IMR-90 (cell line): ENCODE measurements at places on chromosomes 12 and 14. TPM values are rescaled to one million over a fixed set of nuclear protein-coding genes. Genes with fewer than 3 reads are reported as not detected.

DNA sequence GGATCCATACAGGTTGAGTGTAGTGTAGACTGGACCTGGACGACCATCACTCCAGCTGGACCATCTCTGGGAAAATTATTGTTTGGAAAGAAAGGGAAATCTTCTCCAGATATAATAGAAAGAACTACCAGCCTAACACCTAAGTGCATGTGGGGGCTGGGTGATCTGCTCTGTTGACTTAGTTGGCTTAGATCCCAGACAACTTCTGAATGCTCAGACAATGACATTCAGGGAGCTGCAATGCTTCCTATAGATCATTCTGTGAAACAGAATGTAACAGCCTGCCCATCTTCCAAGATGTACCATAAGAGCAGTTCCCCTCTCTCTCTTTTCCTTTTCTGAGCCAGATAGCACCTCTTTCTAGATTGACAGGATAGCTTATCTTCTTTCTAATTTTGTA, 572.8 kb upstream of the STXBP6 start:
- no peak for DNase-seq

DNA sequence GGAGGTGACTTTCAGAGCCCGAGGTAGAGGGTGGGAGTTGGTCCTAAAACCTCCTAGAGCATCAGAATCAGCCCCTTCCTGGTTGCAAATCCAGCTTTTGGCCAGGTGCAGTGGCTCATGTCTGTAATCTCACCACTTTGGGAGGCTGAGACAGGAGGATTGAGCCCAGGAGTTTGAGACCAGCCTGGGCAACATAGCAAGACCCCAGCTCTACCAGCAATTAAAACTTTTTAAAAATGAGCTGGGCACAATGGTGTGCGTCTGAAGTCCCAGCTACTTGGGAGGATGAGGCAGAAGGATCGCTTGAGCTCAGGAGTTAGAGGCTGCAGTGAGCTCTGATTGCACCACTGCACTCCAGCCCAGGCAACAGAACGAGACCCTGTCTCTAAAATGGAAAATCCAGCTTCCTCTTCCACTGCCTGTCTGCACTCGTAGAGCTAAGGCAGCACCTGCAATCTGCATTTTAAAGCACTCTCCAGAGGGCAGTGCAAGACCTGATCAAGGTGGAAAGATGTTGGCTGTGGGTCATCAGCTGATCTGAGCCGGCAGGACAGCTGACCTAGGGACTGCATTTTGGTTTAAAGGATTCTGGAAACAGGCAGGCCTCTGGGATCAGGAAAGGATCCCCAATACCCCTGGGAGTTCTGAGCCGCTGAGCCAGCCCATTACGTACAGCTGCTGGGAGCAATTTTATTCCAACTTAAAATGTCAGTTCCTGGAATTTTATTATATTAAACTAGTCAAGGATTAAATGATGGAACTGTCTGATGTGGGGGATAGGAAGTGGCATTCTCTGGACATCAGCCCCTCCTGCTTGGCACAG, 1.8 kb upstream of the TESC start:
- no peak for DNase-seq

DNA sequence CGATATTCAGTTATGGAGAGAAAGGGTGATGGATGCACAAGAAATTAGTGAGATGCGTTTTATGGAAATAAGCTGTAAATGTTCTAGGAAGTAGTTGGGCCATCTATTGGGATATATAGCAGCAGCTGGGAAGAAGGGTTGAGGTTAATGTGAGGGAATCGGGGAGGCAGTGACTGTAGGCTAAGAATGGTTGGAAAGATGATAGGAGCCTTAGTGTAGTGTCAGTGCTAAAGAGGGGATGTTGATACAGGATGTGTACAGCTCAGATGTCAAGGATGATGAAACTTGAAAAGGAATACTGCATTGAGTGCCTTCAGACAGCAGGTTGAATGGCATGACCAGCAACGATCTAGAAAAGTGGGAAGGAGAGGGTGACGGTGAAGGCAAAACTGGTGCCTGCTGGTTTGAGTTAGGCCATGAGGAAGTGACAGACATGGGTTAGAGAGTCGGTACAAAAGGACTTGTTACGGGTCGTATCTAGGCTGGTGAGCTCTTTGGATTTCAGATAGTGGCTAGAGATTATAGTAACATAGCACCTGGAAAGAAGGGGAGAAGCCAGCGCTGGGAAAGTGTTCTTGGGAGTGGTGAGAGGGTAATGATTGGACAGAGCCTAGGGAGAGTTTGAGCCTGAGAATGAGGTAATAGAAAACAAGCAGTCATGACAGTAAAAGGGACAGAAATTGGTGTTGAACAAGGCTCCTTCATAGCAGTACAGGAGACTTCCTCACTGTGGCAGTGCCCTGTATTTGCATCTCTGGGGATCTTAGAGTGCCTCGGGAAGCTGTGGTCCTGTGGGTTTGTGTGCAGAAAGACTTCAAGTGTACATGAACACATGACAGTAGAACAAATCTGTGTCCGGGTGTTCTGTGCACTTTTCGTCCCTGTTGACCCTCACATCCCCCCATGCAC, 9.6 kb downstream of the MARS1 start:
- DNase-seq, result no peak

DNA sequence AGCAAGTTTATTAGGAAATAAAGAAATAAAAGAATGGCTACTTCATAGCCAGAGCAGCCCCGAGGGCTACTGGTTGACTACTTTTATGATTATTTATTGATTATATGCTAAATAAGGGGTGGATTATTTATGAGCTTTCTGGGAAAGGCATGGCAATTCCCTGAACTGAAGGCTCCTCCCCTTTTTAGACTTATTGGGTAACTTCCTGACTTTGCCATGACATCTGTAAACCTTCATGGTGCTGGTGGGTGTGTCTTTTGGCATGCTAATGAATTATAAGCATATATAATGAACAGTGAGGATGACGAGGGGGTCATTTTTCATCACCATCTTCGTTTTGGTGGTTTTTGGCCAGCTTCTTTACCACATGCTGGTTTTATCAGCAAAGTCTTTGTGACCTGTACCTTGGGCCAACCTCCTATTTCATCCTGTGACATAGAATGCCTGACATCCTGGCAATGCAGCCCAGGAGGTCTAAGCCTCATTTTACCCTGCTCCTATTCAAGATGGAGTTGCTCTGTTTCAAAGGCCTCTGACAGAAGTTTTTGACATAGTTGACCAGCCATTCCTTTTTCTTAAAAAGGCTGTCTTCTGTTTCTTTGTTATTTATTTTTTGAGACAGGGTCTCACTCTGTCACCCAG, 11.1 kb upstream of the PTGES3 start:
- no peak for DNase-seq

- DNase-seq, result no peak
Observed at GRCh38 chr12:78118036-78118435, 287.3 kb downstream of the NAV3 start.

DNA sequence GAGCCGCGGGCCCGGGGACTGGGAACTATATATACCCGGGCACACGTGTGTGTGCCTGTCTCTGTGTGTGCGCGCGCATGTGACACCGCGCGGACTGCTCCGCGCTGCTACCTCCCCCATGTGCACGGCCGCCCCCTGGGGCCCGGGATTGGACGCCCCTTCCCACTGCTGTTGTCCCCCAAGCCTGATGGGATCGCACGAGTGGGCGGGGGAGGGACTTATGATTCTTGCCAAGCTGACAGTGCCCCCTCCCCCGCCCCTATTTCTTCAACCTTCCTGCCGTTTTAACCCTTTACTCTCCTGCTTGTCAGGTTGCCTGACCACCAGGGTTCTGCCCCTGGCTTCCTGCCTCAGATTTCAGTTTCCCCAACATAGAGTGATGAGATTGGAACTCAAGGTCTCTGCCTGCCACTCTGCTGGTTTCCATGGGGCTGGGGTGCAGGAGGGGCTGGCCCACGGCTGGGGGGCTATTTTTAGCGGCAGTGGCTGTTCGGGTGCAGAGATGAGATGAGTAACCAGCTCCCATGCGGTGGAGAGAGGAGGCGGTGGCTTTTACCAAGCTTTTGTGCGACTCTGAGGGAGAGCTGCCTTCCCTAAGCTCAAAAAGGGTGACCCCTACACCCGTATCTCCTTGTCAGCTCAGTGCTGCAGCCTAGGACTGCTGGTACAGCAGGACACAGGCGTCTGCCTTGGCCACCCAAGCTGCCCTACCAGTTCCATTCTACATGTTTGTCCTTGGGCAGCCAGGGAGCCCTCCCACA, at the start of gene DDN:
Gene DDN, minus strand, starts transcription at position 5 of the 761 bp plus-strand sequence. CDS start 88 bp downstream, outside the sequence.
- peak; percentile 52 for DNase-seq

DNA sequence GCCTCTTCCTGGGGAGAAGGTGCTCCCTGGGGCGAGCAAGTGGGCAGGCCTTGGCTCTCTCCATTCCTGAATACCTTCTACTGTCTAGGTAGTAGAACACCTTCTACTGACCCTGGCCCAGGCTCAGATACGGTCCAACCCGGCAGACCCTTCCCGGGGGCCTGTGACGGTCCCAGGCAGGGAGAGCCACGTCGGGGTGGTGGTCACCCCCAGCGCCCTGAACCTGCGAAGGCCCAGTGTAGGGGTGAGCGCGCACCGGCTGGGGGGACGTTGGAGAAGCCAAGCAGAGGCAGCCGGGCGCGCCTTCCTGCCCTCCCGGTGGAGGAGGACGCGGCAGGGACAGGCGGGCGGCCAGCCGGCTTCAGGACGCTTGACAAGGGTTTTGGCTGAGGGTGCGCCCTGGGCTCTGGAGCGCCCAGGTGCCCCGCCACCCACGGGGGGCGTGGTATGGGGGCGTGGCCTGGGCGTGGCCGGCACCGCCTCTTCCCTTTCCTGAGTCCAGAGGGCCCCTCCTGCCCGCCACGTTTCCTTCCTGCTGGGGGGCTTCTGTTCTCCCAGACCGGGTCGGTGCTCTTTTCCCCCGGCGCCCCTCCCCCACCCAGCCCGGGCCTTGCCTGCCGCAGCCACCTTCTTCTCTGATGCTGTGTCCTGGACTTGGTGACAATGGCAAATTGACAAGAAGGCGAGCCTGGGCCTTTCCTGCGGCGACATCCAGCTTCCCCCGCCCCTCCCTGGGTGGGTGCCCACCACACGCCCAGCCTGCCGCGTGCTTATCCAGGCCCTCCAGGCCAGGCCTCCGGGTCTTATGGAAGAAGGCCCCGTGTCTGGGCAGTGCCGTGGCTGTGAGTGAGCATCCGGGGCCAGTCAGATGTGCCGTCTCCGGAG, 24.5 kb upstream of the PPP1R13B start:
- DNase-seq, result no peak

DNA sequence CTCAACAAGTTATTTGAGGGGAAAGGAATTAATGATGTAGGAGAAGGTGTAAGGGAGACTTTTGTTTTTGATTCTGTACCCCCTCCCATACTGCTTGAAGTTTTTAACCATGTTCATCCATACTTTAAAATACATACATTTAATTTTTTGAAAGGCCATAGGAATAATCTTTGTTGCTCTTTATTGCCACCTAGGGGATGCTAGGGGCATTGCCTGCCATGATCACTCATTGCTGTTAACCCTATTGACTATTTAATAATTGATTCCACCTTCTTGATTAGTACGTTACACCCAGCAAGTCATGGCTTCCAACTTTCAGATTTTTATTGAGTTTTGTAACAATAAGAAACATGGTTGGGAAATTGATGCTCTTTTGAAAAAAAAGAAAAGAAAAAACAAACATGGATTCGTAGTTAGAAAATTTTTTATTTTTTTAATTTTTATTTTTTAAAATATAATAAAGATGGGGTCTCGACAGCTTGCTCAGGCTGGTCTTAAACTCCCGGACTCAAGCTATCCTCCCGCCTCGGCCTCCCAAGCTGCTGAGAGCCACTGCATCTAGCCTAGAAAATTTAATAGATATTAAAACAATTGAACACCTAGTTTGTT, 8.5 kb upstream of the PRKAB1 start:
- peak; percentile 24 for DNase-seq

DNA sequence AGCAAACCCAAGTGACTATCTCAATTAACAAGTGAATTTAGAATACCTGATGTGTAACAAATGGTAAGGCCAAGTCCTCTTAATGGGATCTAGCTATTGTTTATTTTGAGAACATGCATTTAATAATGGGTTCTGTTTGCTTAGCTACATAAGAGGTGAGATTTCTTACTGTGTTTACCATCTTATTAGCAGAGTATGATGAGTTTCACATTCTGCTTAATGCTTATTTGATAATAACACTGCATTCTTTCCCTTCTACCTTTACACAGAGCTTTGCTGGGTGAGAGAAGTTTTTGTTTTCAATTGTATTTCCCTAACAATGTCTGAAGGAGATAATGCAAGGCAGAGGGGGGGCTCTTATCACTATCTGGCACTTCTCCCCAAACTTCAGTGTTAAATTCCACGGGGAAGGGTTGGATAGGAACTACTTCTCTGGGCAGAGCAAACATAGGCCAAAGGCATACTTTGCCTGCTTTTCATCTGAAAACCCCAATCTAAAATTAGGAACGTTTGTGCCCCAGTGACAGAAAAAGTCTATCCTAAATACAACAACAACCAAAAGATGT, 129.0 kb upstream of the ATXN7L3B start:
- DNase-seq, result no peak

DNA sequence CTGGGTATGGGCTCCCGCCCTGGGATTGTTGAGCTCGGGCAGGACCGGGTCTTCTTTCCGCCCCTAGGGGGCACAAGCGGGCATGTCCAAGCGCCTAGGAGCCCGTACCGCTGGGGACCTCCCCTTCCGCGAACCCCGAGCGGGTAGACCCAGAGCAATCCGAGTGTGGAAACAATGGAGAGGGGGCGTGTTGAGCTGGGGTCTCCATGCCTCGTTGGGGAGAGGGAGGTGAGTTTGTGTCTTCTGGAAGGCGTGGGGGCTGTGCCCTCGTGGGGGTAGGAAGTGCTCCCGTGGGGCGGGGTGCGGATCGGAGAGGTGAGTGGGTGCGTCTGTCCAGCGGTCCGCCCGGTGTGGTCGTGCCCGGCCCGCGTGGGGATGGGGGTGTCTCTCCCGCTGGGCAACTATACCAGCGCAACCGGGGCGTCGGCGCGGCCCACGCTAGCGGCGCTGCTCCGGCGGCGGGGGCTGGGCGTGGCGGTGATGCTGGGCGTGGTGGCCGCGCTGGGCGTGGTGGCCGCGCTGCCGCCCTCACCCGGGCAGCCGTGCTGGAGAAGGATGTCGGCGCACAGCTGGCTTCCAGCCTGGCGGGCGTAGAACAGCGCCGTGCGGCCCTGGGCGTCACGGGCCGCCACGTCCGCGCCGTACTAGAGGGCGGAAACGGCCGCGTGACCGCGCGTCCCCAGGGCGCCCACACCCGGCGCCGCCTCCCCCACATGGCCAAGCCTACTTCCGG, 12.2 kb downstream of the AGAP2 start:
- peak; percentile 76 for DNase-seq

DNA sequence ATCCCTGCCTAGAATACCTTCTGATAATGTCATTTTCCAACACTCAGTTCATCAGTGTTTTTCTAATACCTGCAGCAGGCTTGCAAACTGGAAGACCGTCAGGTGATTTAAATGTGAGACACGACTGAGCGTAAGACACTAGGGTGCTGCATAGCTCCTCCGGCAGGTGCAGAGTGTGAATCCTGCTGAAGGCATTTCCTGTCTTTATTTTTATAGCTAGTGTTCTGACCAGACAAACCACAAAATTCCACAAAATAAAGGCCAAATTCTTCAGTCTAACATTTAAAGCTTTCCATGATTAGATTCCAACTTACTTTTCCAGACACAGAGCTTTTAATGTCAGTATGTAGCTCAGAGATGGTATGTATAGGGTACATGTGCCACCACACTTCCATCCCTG, 70.7 kb downstream of the BBS10 start:
- peak; percentile 87 for DNase-seq

The GDF3 gene
- not detected in 2 replicates for total RNA-seq

The ST8SIA1 gene
- total RNA-seq, result 0.28 TPM in 1 of 2 replicates, not detected in the other

The RPL10L gene
- total RNA-seq, result not detected in 2 replicates
